Activated CD4-positive, alpha-beta T cell treated with anti-CD3 and anti-CD28 coated beads, Interleukin-2, amount 50 U/mL, for 24 hours (primary cell): ENCODE measurements at places on chromosomes 3 and 15.

- DNase-seq = no peak
These were observed 31.0 kb downstream of the ENTPD3 start for GRCh38 chr3:40417845-40418543.

DNA sequence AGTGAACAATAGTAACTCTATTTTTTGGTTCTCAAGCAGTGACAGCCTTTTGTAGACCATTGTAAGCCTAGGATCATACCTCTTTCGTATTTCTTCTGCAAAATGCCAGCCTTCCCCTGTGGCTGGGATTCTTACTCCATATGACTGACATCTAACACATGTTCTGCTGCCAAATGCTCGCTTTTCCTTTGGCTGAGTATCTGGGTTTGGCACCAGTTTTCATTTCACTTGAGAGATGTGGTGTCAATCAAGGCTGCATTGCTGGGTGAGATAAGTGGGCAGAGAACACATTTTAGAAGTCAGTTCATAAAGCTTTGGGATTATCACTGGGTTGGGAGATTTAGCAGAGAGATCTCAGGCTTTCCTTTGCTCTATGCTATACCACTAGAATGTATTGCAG is 514.7 kb upstream of the SGO1 start:
- no peak for DNase-seq

DNA sequence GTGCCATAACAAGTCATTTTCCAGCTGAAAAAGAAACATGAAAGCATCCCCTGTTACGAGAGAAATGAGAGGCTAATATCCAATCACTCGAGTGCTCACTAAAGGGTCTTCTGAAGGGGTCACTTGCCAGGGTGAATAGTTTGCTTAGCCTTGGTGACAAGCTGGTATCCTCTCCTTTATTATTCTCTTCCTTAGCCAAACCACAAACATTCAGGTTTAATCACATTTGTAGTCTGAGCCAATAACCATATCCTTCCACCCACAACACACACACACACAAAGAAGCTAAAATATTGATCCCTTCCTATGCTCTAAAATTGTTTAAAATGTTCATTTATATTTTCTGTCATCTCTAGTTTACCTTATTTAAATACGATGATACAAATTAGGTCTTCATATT is 240.5 kb upstream of the TMCO5A start:
- DNase-seq = no peak

- no peak for DNase-seq
These were observed 508.6 kb upstream of the SUCLG2 start for GRCh38 chr3:68163062-68163461.

DNA sequence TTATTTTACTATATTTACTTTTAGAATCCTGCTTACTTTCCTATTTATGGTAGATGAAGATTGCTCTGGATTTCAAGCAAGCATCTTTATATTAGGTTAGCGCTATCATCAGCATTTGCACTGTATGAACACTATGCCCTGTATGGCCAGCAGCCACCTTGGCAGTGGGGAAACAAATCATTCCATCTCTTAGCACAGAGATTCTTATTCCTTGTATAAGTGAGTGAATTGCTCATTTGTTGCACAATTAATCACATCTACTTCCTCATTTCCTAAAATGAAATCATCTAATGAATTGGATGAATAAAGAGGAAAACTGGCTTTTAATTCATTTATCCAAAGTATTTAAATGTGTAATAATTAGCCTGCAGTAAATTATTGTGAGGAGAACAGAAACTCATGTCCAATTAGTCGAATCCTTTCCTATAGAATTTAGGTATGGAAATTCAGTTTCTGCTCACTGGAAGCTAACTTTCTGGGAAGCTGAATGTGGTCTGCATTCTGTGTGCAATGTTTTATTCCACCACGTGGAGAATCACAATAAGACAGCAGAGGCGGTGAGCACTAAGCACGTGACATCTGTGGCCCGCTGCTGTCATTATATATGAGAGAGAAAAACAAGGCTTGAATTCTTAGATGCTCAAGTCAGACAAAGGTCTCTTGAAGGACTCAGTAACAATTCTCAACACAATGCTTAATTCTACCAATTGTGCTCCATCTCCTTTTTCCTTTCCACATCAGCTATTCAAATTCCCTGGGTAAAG is 93.4 kb downstream of the PEX5L start:
- no peak for DNase-seq

DNA sequence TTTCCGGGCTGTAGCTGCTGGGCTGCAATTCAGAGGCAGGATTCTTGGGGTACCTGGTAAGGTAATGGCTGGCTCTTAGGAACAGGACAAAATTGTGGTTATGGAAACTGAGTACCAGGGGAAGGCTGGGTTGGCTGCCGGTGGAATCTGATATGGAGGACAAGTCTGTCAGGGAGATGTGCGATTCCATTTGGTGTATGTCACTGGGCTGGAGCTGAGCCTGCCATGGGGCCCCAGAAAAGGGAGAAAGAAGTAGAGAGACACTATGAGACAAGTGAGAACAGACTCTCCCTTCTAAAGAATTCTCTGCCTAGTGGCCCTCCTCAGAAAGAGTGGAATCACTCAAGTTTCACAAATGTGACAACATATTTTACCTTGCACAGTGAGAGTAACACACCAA is 368.2 kb upstream of the ROPN1 start:
- DNase-seq = no peak

GRCh38 chr3:12907729-12908128 is 66.4 kb upstream of the RPL32 start:
- no peak for DNase-seq

DNA sequence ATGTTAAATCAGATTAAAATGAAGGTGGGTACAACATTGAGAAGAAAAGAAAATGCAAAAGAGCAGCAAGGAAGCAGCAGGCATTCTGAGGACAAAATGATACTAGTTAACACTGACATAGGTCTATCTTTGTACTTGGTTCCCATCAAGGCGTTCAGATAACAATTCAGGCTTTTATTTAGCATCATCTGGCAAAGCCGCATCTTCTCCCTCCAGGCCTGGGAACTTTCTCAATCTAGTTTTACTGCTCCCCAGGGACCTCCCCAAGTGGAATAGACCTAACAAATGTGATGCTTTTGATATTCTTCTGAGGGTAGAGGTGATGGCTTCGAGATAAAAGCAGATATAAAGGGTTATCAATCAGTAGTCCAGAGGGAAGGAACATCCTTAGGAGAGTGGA is 130.6 kb downstream of the C3orf38 start:
- DNase-seq = no peak

DNA sequence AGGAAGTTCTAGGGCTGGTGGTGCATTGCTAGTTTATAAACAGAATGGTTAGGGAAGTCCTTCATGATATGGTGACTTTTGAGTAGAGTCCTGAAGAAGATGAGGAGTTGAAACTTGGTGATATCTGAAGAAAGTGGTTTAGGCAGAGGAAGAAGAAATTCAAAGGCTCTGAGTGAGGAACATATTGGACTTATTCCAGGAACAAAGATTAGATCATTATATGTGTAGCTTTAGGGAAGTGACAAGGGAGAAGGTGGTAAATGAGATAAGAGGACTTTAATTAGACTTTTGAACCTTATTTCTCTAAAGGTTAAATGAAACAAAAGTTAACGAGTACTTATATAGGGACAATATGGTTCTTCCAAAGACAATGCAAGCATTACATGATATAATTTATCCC is 286.7 kb downstream of the DOCK3 start:
- no peak for DNase-seq

DNA sequence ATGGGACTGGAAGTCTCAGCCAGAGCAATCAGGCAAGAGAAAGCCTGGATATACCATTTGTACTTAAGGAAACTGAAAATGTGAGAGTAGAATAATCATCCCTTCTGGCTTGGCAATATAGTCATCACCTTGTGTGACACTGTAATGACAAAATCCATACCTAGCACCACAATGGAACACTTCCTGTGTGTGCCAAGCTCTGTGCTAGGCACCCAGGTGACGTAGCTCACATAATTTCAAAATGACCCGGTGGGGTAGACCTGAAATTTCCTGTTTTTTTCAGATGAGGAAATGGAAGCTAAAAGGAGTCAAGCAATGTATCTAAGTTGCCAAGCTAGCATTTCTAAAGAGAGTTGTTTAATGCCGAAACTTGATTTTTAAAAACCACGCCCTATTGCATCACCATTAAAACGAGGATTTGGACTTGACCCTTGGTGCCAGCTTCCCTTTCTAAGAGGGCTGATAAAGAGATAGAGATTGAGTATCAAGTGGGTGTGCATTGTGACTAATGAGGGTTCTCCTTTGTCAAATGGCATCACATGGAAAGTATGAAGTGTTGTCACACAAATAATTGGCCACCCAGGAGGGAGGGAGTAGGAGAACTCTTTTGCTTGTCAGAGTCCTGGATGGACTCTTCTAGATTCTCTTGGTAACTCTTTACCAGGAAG is 141.3 kb upstream of the PDZRN3 start:
- no peak for DNase-seq

- DNase-seq = no peak
These were observed 12.4 kb downstream of the KLF13 start for GRCh38 chr15:31338879-31339557.

DNA sequence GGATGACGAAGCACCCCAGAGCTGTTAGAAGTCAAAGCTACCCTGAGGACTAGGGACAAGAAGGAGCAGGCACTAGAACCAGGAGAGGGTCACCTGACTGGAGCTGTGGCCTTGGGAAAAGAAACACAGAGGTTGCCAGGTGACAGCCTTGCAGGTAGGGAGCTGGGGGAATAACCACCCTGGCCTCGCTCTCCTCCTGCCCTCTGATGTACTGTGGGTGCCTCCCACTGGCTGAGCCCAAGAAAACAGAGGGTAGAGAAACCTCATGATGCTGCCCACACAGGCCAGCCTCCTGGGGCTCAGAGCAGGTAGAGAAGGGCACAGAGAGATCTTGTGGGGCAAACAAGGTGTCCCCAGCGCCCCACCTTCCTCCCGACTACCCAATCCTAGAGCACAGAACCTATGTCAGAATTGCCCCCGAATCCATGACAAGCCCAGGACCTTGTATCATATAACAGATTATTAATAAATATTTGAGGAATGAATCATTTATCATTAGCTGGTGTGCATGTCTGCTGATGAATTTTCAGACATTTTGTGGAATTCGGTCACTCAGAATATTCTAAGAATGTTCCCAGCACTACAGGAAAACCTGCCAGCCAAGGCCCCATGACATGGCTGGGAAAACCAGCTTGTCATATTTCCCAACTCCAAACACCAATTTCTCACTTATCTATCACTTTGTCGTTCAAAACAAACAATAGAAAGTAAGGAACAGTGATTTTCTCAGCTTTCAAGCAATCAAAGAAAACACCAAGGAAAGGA is 59.8 kb upstream of the MEX3B start:
- no peak for DNase-seq

DNA sequence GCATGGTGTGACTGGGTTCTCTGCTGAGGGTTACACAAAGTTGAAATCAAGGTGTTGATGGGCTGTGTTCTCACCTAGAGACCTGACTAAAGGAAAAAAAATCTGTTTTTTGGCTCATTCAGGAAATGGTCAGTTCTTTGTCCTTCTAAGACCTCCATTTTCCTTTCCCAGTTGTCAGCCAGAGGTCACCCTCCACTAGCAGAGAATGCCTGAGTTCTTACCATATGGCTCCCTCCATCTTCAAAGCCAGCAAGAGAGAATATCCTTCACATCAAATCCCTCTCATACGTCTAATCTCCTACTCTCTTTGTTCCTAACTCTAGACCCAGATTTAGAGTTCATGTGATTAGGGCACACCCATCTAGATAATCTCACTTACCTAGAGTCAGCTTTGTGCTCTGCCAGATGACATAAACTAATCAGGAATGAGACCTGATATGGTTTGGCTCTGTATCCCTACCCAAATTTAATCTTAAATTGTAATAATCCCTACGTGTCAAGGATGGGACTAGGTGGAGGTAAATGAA is 19.4 kb downstream of the ANKRD28 start:
- no peak for DNase-seq

DNA sequence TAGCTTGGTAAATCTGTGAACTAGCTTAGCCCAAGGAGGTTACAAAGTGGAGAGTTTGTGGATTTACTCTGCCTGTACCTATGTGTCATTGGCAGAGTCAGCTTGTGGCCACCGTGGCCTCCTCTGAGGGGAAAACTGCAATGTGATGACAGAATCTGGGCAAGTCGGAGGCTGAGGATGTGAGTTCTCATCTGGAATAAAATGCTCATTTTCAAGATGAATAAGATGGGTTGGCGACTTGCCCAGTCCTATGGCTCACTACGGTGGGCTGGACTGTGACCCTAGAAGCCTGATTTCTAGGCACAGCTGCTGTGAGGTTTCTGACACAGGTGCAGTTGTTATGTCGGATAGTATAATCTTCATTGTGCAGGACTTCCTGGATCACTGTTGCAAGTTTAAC is 83.7 kb downstream of the ETV5 start:
- no peak for DNase-seq

DNA sequence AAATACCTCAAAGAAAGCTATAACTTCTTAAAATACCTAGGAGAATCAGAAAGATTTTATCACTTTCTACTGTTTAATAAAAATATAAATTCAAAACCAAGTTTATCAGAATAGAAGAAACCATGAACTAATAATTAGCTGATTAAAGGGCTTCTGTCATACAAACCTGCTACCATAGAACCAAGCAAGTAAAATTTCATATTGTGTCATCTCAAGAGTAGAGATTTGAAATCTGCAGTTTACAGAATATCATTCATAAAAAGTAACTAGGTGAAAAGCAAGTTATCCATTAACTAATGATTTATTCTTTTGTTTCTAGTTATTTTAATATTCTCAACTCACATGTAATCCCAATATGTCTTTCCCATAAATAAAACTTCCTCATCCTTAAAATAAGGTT is 36.8 kb upstream of the XXYLT1 start:
- DNase-seq = no peak

DNA sequence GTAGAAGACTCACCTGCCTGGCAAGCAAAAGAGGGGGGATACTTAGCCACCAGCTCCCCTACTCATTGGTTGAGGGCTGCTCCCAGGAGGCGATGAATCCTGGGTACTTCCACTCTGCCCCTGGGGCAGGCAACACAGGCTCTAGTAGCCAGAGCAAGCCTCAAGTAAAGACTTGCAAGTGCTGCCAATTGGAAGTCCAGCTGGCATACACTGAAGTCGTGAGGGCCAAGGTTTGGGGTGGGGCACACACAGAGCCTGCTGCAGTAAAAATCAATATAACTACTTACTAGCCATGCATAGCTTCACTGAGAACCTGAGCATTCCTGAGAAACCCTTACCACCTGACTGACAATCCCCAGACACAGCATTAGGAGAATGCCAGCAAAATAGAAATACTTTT is 123.0 kb upstream of the EIF1B start:
- DNase-seq = no peak
